Spleen (tissue), 13 donors: ENCODE measurements at places on chromosomes 7 and 10. TPM values are rescaled to one million over a fixed set of nuclear protein-coding genes. Genes with fewer than 3 reads are reported as not detected.

- no peak for DNase-seq
- no peaks in the 10 kb centered on the region for H3K27me3 ChIP-seq
- no peak overlapping the region for H3K27ac ChIP-seq
- H3K4me1 ChIP-seq, result no peaks in the 10 kb centered on the region
These were observed 32.0 kb upstream of the HABP2 start for GRCh38 chr10:113520690-113521474.

DNA sequence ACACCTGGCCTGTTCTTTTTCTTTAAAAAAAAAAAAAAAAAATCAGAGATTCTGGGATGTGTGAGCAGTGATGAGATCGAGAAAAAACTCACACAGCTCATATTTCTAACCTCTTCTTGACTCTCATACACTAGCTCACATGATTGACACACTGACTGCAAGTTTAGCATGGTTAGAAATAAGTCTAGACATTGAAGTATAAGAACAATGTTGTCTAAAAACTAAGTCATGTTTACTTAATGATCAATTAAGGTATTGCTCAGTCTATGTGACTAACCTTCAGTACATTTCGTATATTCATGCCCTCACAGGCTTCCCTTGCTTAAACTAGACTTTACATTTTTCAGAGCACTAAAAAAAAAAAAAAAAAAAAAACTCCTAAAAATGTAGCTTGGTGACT lies 775.1 kb downstream of the GATA3 start:
- H3K4me3 ChIP-seq, result no peak overlapping the region
- no peak overlapping the region for H3K27ac ChIP-seq
- no peaks in the 10 kb centered on the region for H3K27me3 ChIP-seq
- H3K36me3 ChIP-seq, result no peaks in the 10 kb centered on the region
- no peaks in the 10 kb centered on the region for H3K4me1 ChIP-seq

Gene ACTL6B
- not detected for polyA plus RNA-seq

GRCh38 chr7:1062296-1063294 lies 18.2 kb downstream of the GPR146 start:
- no peak overlapping the region for H3K27ac ChIP-seq
- DNase-seq, result no peak
- peaks cover 52% of the 10 kb centered on the region for H3K27me3 ChIP-seq
- H3K36me3 ChIP-seq, result peaks cover 9% of the 10 kb centered on the region

- H3K4me1 ChIP-seq, result no peaks in the 10 kb centered on the region
- DNase-seq, result no peak
- H3K27ac ChIP-seq, result no peak overlapping the region
- no peaks in the 10 kb centered on the region for H3K27me3 ChIP-seq
- no peak overlapping the region for H3K4me3 ChIP-seq
These were observed 175.2 kb upstream of the TCF7L2 start for GRCh38 chr10:112774798-112775197.

- no peak overlapping the region for H3K4me3 ChIP-seq
- H3K4me1 ChIP-seq, result no peaks in the 10 kb centered on the region
- no peak for DNase-seq
- H3K36me3 ChIP-seq, result no peaks in the 10 kb centered on the region
These were observed 386.6 kb downstream of the SH2D4B start for GRCh38 chr10:80924063-80924952.

DNA sequence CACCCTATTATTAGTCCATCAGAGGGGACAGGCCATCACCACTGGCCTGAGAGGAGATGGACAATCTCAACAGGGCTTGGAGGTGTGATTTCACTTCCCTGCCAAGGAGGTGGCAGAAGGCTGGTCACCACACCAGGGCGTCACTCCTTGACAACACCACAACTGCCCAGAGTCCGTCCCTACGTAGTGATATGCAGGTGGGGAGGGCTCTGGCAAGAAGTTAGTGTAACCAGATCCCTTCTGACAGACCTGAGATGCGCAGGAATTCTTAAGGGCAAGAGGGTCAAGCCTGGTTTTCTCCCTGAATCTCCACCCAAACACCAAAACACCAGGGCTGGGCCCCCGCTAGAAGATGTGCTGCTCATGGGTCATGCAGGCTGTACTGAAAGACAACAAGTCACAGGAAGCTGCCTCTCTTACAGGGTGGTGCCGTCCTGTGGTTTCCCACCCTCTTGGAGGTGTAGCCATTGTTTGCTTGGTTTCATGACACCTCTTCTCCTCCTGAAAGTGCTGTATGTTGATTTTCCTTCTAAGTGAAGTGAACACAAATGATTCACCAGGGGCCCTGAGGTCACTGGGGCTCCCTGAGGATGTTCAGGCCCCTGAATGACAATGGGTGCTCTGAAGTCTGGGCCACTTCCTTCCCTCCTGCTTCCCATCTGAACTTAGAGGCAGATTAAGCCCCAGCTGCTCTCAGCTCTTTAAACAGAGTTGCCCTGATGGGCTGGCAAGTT lies 27.1 kb downstream of the ATXN7L1 start:
- peak overlapping the region; percentile 57 for H3K27ac ChIP-seq
- no peaks in the 10 kb centered on the region for H3K27me3 ChIP-seq
- H3K4me3 ChIP-seq, result no peak overlapping the region
- no peaks in the 10 kb centered on the region for H3K36me3 ChIP-seq
- H3K4me1 ChIP-seq, result peaks cover 8% of the 10 kb centered on the region
- DNase-seq, result no peak

GRCh38 chr7:51950813-51951212 lies 634.2 kb upstream of the COBL start:
- H3K27me3 ChIP-seq, result no peaks in the 10 kb centered on the region
- no peaks in the 10 kb centered on the region for H3K36me3 ChIP-seq
- no peak overlapping the region for H3K4me3 ChIP-seq
- DNase-seq, result no peak
- H3K4me1 ChIP-seq, result no peaks in the 10 kb centered on the region

Gene FHIP2A
- 5.2 TPM for polyA plus RNA-seq

GRCh38 chr10:15324113-15324512 lies 47.0 kb downstream of the FAM171A1 start:
- H3K27me3 ChIP-seq, result no peaks in the 10 kb centered on the region
- DNase-seq, result no peak
- no peak overlapping the region for H3K4me3 ChIP-seq
- H3K4me1 ChIP-seq, result no peaks in the 10 kb centered on the region
- H3K27ac ChIP-seq, result no peak overlapping the region

DNA sequence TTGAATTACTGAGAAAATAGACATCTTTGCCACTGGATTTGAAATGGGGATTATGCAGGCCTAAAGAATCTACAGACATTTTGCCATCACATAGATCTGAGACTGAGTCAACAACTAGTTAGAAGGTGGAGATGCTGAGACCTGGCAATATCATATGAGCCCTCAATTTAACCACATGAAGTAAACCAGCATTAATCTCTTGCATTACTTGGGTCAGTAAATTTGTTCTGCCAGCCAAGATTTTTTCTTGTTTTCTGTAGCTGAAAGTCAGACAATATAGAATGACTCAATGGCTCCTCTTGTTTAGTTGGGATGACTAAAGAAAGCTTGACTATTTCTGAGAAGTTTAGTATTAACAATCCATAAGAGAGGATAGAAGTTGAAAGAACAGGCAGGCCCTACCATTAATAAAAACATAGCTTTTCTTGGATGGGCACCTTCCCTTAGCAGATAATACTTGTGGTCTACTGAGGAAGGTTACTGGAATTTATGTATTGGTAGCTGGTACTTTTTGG lies 396.7 kb upstream of the SORCS1 start:
- H3K4me1 ChIP-seq, result no peaks in the 10 kb centered on the region
- H3K27ac ChIP-seq, result no peak overlapping the region
- H3K4me3 ChIP-seq, result no peak overlapping the region
- H3K27me3 ChIP-seq, result no peaks in the 10 kb centered on the region
- H3K36me3 ChIP-seq, result no peaks in the 10 kb centered on the region
- DNase-seq, result no peak

Gene COL13A1
- 10.4 TPM for polyA plus RNA-seq

Gene TUBAL3
- not detected for polyA plus RNA-seq

GRCh38 chr10:97226398-97226797 lies 40.6 kb upstream of the SLIT1 start:
- H3K27ac ChIP-seq, result no peak overlapping the region
- peaks cover 32% of the 10 kb centered on the region for H3K36me3 ChIP-seq
- DNase-seq, result no peak
- H3K4me3 ChIP-seq, result no peak overlapping the region
- peaks cover 5% of the 10 kb centered on the region for H3K4me1 ChIP-seq
- no peaks in the 10 kb centered on the region for H3K27me3 ChIP-seq

Gene IDI2
- polyA plus RNA-seq, result 0.09 TPM

- H3K4me1 ChIP-seq, result peaks cover 5% of the 10 kb centered on the region
- no peaks in the 10 kb centered on the region for H3K36me3 ChIP-seq
- peak overlapping the region; percentile 62 for H3K27ac ChIP-seq
- H3K4me3 ChIP-seq, result no peak overlapping the region
- DNase-seq, result no peak
These were observed 79.9 kb upstream of the RHEB start for GRCh38 chr7:151599401-151600227.

DNA sequence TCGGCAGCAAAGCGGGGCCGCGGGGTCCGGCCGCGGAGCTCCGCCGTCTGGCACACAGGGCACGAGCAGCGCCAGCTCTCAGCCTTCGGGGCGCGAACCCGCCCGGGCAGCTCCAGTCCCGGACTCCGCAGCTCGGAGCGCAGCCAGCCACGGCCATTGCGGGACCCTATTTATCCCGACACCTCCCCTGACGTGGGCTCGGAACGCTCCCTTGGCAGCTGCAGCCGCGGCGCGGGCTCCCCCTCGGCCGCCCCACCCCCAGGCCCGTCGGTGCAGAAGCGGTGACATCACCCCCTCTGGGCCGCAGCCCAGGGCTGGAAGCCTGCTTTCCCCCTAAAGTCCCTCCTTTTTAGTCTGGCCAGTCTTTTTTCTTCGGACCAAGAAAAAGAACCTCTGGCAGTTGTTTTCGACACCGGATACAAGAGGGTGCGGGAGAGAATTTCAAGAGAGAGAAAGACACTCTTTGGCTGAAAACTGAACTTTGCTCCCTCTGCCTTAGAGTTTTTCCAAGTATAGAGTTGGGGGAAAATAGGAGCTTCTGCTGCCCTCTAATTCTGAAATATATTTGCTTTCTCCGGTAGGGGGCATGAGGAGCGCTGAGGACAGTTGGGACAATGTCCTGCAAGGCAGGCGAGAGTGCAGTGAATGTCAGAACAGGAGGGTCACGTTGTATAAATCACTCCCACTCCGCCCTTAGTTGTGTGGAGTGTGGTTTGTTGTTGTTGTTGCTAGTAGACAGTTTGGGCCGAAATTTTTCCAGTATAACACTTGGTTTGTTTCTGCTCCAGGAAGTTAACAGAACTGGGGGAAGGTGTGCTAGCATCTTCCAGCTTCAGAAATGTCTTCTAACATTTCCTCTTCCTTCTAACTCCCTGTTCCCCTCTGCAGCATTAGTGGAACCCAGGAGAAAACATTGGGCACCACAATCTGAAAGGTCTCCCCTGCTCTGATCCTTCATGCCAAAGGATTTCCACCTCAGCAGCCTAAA lies at the start of gene SFRP4:
TSS of gene SFRP4 (minus strand) at position 145 of the 988 bp plus-strand sequence. CDS start 280 bp downstream, outside the sequence.
- H3K27ac ChIP-seq, result peak within 1 kb of the TSS; percentile 73
- H3K4me1 ChIP-seq, result peaks cover 14% of the 10 kb centered on the region

- peaks cover 39% of the 10 kb centered on the region for H3K27me3 ChIP-seq
- DNase-seq, result no peak
- peak overlapping the region; percentile 40 for H3K4me3 ChIP-seq
These were observed 156.8 kb downstream of the FRMD4A start for GRCh38 chr10:14173706-14174594.

DNA sequence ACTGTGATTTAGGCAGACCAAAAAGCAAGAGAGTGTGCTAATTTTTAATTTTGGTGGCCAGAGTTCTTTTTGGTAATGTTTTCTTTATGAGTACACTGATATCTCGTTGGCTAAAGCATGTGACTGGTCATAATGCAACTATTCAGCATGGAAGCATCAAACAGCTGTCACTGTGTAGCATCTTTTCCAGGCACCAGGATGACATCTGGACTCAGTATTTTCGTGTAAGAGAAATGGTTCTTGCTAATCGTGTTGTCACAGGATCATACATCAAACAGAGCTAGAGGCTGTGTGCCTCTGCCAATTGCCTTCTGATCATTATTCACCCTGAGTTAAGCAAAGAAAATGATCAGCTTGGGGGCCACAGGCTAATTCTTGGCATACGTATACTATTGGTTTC lies 118.9 kb downstream of the SND1 start:
- no peak overlapping the region for H3K4me3 ChIP-seq
- H3K36me3 ChIP-seq, result no peaks in the 10 kb centered on the region
- no peaks in the 10 kb centered on the region for H3K4me1 ChIP-seq
- no peak for DNase-seq
